ENCODE measurements at places on chromosomes 4 and X. TPM values are rescaled to one million over a fixed set of nuclear protein-coding genes. Genes with fewer than 3 reads are reported as not detected.

ABLIM2 gene
- not detected for total RNA-seq

PNMA5 gene
- total RNA-seq = 0.23 TPM

PPEF1 gene
- total RNA-seq = not detected

DNA sequence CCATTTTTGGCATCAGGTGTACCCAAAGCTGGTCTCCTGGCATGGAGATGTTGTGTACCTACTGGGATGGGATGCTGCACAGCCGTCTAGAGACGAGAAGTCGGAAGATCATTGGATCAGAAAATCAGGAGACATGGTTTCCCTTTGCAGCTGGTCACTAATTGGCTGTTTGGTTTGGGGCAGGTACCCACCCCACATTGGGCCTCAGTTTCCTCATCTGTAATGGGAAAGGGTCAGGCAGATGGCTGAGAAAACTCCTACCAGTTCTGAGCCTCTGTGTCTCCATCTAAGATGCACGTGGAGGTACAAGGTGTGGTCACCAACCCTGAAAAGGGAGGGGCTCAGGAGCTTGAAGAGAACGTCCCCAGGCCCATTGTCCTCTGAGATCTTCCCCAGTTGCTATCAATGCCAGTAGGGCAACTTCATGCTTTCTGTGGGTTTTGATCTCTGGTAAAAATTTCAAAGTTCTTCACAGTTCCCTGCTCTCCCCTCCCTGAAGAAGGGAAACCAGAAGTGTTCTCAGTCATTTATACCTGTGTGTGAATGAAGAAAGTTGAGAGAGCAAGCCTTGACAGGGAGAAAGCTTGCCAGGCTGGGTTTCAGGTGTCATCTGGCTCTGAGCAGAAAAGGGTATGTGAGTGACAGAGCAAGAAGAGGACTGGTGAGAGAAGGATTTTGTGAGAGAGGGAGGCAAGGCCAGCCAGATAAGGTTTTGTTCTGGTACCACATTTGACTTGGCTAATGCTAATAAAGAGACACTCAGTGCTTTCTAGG, 15.1 kb downstream of the TSC22D3 start:
- no peak for DNase-seq

DNA sequence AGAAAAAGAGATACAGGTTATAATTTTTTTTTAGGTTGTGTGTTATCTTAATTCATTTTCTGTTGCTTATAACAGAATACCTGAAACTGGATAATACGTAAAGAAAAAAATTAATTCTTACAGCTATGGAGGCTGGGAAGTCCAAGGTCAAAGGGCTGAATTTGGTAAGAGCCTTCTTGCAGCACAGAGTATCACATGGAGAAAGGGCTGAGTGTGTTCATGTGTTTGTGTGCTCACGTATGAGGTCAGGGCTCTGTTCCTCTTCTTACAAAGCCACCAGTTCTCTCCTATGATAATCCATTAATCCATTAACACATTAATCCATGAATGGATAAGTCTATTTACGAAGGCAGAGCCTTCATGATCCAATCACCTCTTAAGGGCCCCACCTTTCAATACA, 8.6 kb upstream of the RAB28 start:
- DNase-seq = no peak

Data from activated CD4-positive, alpha-beta memory T cell treated with anti-CD3 and anti-CD28 coated beads, Interleukin-2, amount 10 ng/mL, durations not matched to agents 7 days and 5 days (primary cell).